Fibroblast of lung (primary cell): ENCODE measurements at places on chromosomes 2 and 18.

DNA sequence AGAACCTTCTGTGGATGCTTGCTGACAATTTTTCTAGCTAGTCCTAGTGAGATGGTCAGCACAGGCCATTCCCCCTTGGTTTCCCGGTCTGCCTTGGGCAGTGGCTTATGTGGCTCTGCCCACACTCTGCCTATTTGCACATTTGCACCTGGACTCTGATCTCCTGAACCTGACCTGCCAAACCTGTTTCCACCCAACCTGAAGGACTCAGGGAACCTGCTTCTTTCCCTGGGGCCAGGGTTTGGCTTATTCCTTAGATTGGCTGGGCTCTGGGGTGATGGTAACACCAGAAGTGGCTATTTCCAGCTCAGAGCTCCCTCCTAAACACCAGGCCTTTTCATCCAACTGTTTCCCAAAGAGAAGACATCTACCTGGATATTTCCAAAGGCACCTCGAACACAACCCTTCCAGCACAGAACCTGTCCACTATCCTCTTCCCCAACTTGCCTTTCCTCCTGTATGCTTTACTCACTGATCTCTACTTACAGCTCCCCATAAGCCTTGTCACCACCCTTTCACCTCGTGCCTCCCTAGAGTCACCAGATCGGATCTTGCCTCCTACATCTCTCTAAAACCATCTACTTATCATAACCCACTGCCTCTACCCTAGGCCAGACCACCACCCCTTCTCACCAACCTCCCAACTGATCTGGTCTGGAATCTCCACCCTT, 5.8 kb upstream of the MTA3 start:
- no peak for DNase-seq

DNA sequence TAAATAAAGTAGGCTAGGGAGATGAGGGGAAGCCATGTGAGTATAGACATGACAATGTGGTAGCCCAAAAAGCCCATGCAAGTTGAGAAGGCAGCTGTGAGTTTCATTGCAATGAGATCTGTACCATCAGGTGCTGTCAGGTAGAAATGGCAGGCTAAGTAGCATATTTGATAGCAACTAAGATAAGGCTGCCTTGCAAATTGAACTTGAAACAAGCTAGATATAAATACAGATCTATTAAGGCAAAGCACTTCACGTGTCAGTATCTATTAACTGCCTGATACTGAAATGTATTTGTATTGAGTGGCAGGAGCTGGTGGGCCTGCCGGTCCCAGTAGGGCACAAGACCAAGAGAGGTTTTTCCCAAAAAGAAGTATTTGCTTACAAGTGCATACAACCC, 419.9 kb downstream of the TDRD15 start:
- no peak for DNase-seq

GRCh38 chr2:26571316-26571715, 69.8 kb downstream of the CIB4 start:
- no peak for DNase-seq

GRCh38 chr2:210617318-210617717, 60.9 kb downstream of the CPS1 start:
- no peak for DNase-seq

DNA sequence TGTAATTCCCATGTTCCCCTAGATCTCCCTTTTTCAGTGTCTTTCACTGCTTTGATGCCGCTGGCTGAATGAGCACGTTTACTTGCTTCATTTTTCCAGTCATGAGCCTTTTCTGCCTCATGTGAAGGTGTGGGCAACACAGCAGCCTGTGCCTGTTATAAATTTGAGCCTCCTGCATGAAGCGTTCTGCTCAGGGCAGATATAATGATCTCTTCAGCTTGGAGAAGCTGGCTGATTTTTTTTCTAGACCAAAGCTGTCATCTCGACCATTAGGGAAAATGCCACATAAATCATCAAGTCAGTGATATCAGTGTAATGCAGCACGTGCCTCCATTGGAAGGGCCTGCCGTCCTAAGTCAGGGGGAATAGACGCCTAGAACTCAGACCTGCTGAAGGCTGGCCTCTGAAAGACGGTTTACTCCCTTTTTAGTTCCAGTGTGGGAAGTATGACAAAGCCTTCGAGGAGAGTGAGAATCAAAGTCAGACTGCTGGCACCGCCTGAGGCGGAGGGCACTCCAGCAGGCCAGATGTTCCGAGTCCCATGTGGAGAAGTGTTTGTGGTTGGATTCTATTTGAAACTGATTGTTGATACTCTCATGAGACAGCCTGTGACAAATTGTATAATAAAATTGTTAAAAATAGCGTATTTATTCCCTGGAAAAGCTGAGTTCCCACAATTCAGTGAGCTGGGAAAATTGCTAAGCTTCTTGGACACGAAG, 196.5 kb downstream of the MYO1B start:
- DNase-seq: peak; percentile 65

DNA sequence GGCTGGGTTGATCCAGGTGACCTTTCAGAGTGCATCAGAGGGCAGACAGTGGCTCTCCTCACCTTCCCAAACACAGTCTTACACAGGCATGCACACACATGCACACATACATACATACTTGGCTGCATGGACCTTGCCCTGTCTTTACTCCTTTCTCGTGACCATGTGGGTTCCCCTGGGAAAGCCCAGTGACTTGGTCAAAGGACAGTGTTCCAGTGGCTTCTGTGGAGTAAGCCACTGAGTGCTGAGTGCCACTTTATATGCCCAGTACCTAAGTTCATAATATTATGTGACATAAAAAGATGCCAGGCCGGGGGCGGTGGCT, 249.4 kb downstream of the MYCN start:
- DNase-seq: no peak

GRCh38 chr2:106076941-106077340, 117.2 kb downstream of the UXS1 start:
- DNase-seq: no peak

- peak; percentile 5 for DNase-seq
These were observed 234.9 kb upstream of the CYRIA start for GRCh38 chr2:16900405-16901025.

DNA sequence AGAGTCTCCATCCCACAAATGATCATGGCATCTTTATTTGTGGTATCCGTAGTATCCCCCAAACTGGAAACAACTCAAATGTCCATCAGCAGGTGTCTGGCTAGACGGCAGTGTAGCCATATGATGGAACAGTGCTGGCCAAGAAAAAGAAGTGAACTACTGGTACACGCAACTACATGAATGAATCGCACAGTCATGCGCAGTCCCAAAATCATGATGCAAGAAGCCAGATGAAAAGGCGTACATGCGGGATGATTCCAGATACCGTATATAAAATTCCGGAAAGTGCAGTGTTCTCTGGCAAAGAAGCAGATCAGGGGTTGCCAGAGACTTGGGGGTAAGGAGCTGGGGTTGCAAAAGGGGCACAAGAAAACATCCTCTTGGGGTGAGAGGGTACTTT, 102.5 kb downstream of the ASAP2 start:
- DNase-seq: no peak
